Lower lobe of right lung (tissue), 2 donors: ENCODE measurements at places on chromosomes 11 and 22. TPM values are rescaled to one million over a fixed set of nuclear protein-coding genes. Genes with fewer than 3 reads are reported as not detected.

The ADAMTS15 gene
- total RNA-seq, result 8.4 TPM

The PLAAT3 gene
- total RNA-seq, result 81.9 TPM

DNA sequence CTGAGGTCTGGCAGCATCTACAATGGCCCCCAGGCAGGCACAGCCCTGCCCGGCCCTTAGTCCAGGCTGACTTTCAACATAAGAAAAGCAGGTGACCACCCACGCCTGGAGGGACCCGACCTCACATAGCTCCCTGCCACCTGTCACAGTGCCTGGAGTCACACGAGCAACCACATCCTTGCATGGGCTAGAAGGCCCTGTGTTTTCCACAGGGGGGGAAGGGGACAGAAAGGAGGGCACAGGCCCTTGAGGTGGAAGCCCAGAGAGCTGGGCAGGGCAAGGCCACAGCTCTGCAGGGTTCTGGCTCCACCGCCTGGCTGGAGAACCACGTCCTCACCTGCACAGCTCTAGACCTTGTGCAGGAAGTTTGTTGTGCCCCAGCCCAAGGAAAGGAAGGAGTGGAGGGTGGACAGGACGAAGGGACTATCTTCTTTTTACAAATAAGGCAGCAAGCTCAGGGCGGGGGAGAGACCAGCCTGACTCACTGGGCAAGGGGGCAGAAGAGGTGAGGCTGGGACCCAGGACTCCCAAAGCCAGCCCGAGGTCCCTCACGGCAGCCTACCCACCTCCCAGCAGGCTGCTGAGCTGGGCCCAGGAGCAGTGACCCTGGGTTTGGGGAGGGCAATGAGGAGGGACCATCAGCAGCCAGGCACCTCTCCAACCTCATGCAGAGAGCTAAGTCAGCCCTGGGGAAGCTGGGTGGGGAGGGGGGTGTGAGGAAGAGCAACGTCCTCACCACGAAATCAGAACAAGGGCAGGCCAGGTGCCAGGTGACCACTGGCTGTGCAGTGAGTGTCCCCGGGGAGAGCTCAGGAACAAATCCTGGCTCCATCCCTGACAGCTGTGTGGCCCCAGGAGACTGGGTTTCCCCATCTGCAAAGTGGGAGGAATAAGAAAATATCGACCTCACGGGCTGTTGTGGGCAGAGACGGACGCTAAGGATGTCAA, 4.3 kb downstream of the C1QTNF6 start:
- DNase-seq, result peak; percentile 34

DNA sequence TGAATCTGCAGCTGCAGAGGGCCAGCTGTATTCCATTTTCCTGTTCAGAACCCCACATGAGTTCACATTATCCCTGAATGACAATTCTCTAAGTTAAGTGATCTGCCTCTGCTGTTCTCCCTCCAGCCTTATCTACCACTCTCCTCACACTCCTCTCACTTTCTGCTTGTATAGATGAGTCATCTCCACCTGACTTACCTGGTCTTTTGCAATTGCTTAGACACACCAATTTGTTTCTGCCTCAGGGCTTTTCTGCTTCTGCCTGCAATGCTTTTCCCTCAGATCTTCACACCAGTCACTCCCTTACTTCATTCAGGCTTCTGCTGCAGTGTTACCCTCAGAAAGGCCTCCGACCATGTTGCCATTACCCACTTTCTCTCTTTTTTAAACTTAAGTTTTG, 118.1 kb downstream of the ATM start:
- DNase-seq, result no peak

DNA sequence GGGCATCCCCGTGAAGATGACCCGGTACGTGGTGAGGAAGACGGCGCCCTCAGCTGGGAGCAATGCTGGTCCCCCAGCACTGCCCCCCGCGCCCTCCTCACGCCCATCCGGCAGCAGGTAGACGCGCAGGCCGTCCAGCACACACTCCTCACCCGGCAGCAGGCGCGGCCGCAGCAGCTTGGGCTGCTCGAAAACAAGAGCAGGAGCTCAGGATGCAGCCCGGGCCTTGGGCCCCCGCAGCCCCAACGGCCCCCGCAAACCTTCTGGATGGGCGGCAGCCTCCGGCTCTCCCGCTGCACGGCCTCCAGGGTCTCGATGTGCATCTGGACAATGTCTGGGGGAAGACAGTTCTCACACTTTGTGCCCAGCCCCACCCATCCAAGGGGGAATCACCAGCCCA, 13.3 kb downstream of the SBF1 start:
- no peak for DNase-seq

DNA sequence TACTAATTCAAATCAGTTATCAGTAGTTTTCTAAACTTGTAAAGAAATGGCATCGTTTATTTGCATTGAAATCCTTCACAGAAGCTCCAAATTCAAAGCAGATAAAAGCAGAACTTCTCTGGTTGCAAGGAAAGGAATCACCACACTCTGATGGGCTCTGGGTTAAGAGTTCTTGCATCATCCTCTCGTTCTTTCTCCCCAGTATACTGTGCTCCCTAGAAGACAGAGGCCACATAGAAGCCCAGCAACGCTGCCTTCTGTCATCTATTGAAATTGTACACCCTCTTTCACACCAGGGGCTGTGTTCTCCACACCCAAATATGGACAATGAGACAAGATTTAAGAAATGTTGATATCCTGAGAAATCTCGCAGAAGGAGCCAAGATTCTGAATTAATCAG, 29.3 kb downstream of the FAT3 start:
- DNase-seq, result no peak

DNA sequence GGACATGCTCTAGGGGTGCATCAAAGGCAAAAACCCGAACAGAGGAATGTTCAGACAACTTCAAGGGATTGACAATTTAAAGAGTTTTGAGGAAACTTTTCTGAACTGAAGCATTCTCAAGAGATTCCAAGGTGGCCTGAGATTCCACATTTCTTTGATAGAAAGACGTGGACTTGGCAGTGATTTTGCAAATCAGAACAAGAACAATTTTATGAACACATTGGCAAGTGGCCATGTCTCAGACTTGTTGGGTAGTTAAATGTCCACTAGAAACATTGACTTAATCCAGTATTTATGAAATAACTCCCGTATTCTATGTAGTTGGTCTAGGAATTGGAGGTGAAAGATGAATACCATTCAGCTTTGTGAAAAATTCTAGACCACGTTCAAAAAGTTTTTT, 13.8 kb downstream of the NCAM1 start:
- no peak for DNase-seq

- DNase-seq, result no peak
These were observed 31.0 kb downstream of the TMPRSS5 start for GRCh38 chr11:113675003-113675561.

GRCh38 chr11:101127197-101127698, 2.4 kb downstream of the PGR start:
- peak; percentile 48 for DNase-seq
